ENCODE measurements at places on chromosomes 4 and X.

DNA sequence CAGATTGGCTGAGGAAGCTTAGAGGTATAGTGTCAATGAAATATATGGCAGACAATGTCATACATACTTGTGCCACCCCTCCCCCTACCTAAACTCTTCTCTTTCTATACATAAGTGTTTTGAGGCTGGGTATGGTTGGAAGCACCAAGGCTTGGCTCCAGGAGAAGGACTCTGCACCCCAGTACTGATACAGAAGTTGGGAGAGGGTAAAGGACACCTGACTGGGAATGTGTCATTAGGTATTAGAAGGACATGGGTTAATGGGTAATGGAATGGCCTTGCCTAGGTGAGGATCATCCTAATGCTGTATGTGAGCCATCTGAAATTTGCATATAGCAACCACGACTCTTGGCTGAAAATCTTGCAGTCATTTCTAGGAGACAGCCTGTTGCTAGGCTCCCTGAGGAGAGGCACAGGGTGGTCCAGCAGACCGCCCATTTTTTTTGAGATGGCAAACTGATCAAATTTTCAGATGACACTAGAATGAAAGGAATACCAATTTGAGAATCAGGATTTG is 26.8 kb upstream of the AP1S2 start:
- no peak for DNase-seq

DNA sequence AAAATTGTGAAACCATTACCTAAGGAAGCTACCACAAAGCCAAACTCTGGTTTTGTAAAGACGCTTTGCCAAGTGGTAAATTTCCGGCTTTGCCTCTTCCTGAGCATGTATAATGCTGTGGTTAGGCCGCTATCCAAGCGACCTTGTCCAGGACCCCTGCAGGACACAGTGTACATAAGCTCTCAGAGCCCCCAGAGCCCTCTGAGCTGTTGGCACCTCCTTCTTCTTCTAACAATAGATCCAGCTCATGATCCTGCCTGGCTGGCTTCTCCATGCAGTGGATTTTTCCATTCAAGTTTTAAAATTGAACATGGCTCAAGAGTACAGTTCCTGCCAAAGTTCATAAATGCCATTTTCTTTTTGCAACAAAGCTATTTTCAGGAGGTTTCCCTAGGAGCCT is 326.7 kb downstream of the MAPK10 start:
- peak; percentile 63 for DNase-seq

DNA sequence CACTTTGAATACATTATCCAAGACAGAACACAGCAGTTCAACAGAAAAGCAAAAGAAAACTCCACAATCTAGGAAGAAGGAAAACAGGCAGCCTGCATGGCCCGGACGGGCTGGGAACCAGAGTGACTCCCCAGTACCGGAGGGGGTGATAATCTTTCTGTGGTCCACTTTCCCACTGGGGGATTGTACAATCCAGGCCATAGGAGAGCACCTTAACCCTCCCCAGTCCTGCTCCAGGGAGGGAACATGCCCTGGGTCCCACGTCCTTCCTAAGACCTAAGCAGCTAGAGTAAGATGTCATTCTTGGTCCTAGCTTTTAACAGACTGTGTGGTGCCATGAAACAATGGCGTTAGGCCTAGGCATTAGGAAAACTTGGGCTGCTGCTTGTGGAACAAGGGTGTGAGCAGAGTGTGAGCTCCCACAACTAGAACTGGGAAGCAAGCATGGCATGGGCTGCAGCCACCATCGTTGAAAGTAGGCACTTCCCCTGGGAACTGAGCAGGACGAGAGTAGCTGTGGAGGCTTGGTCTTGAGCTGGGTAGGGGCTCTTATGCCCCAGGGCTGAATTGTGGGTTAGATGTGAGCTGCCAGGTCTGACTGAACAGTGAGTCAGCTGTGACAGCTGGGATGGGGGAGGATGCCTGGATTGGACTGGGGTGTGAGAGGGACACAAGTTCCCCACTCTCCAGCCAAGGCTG is 42.4 kb downstream of the NAT8L start:
- DNase-seq, result no peak

DNA sequence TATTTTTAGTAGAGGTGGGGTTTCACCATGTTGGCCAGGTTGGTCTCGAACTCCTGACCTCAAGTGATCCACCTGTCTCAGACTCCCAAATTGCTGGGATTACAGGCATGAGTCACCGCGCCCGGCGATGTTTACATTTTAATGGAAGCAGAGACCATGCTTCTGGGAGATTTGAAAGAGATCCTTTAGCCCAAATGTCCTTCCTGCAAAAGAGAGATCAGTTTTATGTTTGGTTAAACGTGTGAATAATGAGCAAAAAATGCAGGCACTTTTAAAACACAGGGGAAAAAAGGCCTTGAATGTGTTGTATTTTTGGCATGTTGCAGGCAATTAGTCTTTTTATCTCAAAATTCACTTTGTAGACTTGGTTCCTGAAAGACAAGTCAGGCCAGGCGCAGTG is 95.8 kb upstream of the ELOVL6 start:
- no peak for DNase-seq

Data from chondrocyte (in vitro differentiated cells).